ENCODE measurements at places on chromosomes 2 and 18. TPM values are rescaled to one million over a fixed set of nuclear protein-coding genes. Genes with fewer than 3 reads are reported as not detected.

CHRNG gene
- not detected for total RNA-seq

SMARCAL1 gene
- total RNA-seq: 25.8 TPM

MARS2 gene
- 4.0 TPM for total RNA-seq

DNA sequence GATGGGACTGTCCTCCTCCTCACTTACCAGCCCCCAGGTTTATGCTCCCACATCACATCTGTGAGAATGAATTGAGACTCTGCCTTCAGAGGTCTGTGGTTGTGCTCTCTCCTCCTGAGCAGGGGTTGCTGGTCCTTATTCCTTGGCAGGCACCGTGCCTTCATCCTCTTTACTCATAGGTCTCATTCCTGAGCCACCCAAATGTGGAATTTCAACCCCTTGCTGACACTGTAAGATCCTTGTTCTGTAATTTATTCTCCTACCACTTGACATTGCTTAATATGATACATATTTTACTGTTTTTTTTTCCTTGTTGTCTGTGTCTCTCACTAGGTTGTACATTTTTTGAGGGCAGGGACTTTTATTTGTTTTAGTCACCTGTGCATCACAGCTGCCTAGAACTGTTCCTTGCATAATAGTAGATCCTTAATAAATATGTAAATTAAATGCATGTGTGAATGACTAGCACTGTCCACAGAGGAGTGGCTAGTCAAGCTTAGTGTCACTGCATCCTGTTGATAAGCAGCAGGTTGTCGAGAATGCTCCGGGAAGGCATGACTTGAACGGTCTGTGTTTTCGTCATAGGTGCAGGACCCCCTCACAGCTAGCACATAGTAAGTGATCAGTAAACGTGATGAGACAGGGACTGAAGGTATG, 180.6 kb downstream of the ZNF407 start:
- no peak overlapping the region for H3K27ac ChIP-seq
- H3K4me3 ChIP-seq: no peak overlapping the region
- peaks cover 4% of the 10 kb centered on the region for H3K36me3 ChIP-seq
- H3K4me1 ChIP-seq: peaks cover 15% of the 10 kb centered on the region

AFG3L2 gene
- total RNA-seq: 38.5 TPM
